Activated T-helper 2 cell treated with anti-CD3 and anti-CD28 coated beads, Interferon-gamma antibody, Interleukin-2, Interleukin-4, amounts not matched to agents 10 μg/mL and 5 μg/mL and 100 μg/mL, durations not matched to agents 14 hours and 24 hours and 36 hours (primary cell): ENCODE measurements at places on chromosomes 6 and 20. TPM values are rescaled to one million over a fixed set of nuclear protein-coding genes. Genes with fewer than 3 reads are reported as not detected.

Gene POPDC3
- total RNA-seq: not detected in 2 replicates

Gene HCRTR2
- total RNA-seq: not detected in 2 replicates

Gene NOX3
- total RNA-seq: not detected in 2 replicates

Gene PTCRA
- total RNA-seq: not detected in 2 replicates

Gene EMILIN3
- total RNA-seq: 0.07 TPM in 1 of 2 replicates, not detected in the other

Gene KIF6
- total RNA-seq: 0.21 and 0.25 TPM in 2 replicates

Gene HCK
- not detected in 2 replicates for total RNA-seq

Gene NMBR
- total RNA-seq: not detected in 2 replicates

Gene ZC2HC1B
- total RNA-seq: not detected in 2 replicates

Gene SIRPA
- not detected in 2 replicates for total RNA-seq

Gene PTCHD4
- total RNA-seq: not detected in 2 replicates

Gene VIP
- not detected in 2 replicates for total RNA-seq

Gene SFTA2
- not detected in 2 replicates for total RNA-seq

Gene OR12D3
- not detected in 2 replicates for total RNA-seq

Gene RNF144B
- 4.0 and 5.7 TPM in 2 replicates for total RNA-seq

Gene FAM229B
- total RNA-seq: 1.1 and 3.1 TPM in 2 replicates

Gene TULP1
- not detected in 2 replicates for total RNA-seq

Gene TP53TG5
- total RNA-seq: not detected in 2 replicates

Gene SLC26A8
- total RNA-seq: not detected in 2 replicates

Gene OR2H2
- not detected in 2 replicates for total RNA-seq

Gene PFDN4
- total RNA-seq: 52.2 and 55.1 TPM in 2 replicates

Gene EYA2
- total RNA-seq: not detected in 2 replicates

Gene IMPG1
- total RNA-seq: not detected in 2 replicates

Gene IYD
- total RNA-seq: not detected in 2 replicates

Gene VNN1
- not detected in 2 replicates for total RNA-seq

Gene CCR6
- not detected in 2 replicates for total RNA-seq

Gene LTA
- total RNA-seq: 293 and 308 TPM in 2 replicates

Gene CAGE1
- total RNA-seq: 0.16 TPM in 2 replicates

Gene DEFB124
- total RNA-seq: not detected in 2 replicates

Gene PCK1
- total RNA-seq: not detected in 2 replicates

Gene NOL7
- 82.5 and 84.1 TPM in 2 replicates for total RNA-seq

Gene CST7
- total RNA-seq: 115 and 121 TPM in 2 replicates

Gene BHLHE23
- total RNA-seq: not detected in 2 replicates

Gene ANGPT4
- total RNA-seq: not detected in 2 replicates

Gene MEI4
- total RNA-seq: not detected in 2 replicates

Gene SMPDL3A
- 1.3 and 1.6 TPM in 2 replicates for total RNA-seq

Gene PMEPA1
- total RNA-seq: 0.99 and 1.1 TPM in 2 replicates

Gene PPP1R3G
- 0.11 and 0.16 TPM in 2 replicates for total RNA-seq

Gene HLA-DQB1
- total RNA-seq: 1.6 and 2.7 TPM in 2 replicates

Gene SAMHD1
- total RNA-seq: 44.1 and 45.7 TPM in 2 replicates

Gene TMEM74B
- 1.2 and 1.6 TPM in 2 replicates for total RNA-seq

Gene VPS16
- total RNA-seq: 47.4 and 50.1 TPM in 2 replicates

Gene SYNJ2
- 21.5 and 23.6 TPM in 2 replicates for total RNA-seq

Gene SAMD3
- total RNA-seq: 3.2 and 3.4 TPM in 2 replicates

Gene OR2J2
- not detected in 2 replicates for total RNA-seq

Gene IPCEF1
- total RNA-seq: 0.34 and 0.69 TPM in 2 replicates

Gene POU5F1
- not detected in 2 replicates for total RNA-seq

Gene UNC93A
- not detected in 2 replicates for total RNA-seq

Gene FRMD1
- not detected in 2 replicates for total RNA-seq

Gene SLC22A16
- not detected in 2 replicates for total RNA-seq

Gene JPH2
- total RNA-seq: 0.11 TPM in 1 of 2 replicates, not detected in the other

Gene PDYN
- total RNA-seq: not detected in 2 replicates

Gene PRELID3B
- 106 and 112 TPM in 2 replicates for total RNA-seq
